Left ventricle myocardium superior (tissue), 1 donor: ENCODE measurements at places on chromosomes 3 and 15.

DNA sequence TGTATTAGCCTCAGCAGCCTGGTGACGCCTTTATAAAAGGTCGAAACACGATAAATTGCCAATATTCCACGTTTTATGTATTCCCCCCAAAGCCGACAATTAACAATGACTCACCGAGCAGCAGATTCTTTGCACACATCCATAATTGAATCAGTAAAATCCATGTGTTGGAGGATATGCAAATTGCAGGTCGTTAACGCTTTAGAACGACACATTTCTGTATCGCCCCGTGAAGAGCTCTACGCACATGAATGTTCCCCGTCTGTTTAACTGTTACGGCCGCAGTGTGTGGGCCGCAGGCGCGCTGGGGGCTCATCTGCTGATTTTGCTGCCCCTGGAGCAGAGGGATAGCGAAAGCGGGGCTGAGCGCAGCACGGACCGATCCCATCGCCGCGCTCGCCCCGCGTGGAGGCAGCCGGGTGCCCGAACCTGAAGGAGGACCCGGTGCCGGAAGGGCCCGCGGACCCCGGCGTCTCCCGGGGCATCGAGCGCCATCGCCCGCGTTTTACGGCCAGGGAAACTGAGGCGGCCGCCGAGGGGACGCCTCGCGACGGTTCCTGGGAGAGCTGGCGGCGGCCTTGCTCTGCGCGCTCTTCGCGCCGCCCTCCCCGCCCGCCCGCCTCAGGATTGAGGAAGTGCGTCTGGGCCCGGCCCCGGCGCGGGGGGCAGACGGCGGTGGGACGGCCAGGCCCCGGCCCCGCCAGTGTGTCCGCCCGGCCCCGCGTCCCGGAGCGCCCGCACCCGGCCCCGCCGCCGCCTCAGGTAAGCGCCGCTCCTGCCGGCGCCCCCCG, at the start of gene LRRK1:
LRRK1 (plus strand) TSS at position 668 of the 791 bp plus-strand sequence. CDS start 5,276 bp downstream, outside the sequence.
- DNase-seq: peak; percentile 70

DNA sequence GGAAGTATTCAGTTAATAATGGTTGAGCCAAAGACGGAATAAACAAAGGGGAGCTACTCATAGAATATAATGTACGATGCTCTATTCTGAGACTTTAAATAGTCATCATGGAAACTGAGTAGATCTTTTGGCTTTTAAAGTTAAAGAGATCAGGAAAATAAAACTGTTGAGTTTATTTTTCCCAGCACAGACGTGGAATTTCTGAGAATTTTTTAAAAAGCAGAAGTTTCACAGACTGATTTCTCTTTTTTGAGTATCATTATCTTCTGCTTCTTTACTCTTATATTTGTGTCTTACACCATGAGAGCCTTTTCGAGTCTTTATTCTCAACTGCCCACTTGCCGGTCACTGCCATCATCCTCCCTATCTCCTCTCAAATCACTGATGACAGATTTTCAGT, 13.2 kb downstream of the P2RY14 start:
- DNase-seq: no peak

DNA sequence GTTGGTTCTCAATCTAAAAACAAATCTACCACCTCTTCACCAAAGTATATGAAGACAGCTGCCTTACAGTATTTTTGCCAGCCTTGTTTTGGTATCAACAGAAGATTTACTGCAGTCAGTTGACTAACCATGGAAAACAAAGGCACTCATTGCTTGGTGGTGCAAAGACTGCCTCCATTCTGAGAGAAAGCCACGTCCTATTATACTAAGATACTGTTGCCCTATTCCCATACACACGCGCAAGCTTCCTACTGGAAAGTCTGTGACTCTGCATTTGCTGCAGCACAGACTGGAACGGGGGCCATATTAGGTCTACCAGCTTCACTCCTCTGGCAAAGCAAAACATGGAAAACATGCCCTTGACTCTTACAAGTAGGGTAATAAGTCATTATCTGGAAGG, 18.0 kb downstream of the MTMR10 start:
- DNase-seq: no peak

DNA sequence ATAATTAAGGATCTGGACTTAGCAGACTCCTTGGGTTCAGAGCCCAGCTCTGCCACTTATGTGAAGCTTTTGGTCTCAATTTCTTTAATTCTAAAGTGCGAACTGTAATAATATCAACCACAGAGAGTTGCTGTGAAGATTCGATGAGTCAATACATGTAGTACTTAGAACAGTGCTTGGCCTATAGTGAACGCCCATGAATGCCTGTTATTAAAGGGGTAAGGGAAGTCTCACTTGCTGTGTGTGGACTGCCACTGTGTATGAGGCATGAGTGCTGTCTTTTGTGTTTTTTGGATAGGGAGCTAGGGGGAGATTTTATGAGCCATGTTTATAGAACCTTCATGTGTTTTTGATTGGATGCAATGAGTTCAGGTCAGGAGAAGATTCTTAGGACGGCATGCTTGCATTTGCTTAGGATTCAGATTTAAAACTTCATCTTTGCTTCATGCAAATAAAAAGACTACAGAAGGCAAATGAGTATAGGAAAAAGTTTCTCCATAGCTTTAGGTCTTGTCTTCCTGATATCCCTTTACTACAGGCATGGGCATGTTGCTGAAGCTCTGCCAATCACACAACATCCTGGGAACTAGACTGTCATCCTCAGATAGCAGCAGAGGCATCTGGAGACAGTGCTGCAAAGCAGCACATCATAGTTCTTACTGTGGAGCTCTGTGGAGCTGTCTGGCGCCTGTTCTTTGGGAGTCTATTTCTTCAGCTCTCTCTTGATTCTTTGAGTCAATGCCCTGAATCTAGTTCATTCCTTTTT, 50.0 kb downstream of the PLS1 start:
- no peak for DNase-seq

- DNase-seq: no peak
Measured at GRCh38 chr3:186789554-186790260, 6.3 kb downstream of the EIF4A2 start.

DNA sequence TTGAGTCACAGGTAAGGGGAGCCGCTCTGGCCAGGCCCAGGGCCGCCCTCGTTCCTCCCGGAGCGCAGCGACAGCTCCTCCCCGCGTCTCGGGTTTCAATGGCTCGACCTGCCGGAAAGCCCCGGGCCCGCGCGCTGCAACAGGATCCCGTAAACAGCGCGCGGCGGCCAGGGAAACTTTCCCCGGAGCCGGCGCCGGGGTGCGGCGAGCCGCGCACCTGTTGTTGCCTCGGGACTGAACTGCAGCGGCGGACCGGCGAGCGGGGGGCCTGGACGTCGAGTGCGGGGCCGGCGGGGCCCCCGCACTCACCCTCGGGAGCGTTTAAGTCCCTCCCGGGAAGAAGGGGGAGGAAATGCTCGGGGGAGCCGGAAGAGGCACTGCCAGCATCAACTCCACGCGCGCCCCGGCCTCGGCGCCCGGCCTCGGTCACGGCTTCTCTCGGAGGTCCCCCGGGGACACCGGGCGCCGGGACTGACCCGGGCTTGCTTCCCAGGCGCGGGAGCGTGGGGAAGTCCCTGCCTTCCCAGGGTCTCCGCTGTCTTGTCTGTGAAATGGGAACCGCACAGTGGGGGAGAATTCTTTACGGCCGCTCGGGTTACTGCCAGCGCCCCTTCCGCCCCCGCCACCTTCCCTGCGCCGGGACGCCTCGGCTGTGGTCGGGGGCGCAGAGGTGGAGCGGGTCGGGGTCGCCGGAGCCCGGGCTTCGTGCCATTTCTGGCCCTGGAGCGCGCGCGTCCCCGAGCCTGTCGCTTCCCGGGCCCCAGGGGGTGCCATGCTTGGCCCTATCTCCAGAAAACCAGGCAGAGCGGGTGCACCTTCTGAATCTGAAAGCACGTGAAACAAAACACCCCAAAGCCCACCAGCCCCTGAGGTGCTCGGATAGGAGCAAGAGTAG, 7.5 kb upstream of the PGPEP1L start:
- DNase-seq: peak; percentile 65

DNA sequence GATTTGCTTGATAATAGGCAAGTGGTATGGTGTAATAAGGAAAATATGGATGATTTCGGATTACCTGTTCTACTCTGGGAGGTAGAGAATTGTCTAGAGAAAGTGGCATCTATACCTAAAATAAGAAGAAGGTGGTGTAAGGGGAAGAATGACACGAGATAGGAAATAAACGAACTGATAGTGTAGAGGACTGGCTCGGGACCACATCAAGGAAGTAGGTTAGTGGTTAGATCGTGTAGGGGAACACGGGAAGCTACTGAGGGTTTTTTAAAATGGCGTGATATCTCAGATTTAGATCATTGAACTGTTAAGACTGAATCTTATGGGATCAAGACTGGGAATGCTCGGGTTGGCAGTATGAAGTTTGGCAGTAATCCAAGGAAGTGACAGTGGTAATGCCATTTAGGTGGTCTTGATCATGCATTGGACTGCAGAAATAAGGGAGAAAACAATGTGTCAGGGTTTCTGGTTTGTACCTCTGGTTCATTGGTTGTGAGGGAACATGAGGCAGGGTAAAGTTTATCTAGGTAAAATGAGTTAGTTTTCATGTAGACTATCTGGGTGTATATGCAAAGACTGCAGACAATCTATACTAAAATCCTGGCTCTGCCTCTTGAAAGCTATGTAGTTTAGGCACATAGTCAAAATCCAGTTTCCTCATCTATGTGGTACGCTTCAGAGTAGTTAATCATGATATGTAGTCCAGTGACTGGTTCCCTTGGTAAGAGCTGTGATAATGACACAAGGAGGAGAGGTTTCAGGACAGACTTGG, 7.4 kb downstream of the RPL14 start:
- no peak for DNase-seq

DNA sequence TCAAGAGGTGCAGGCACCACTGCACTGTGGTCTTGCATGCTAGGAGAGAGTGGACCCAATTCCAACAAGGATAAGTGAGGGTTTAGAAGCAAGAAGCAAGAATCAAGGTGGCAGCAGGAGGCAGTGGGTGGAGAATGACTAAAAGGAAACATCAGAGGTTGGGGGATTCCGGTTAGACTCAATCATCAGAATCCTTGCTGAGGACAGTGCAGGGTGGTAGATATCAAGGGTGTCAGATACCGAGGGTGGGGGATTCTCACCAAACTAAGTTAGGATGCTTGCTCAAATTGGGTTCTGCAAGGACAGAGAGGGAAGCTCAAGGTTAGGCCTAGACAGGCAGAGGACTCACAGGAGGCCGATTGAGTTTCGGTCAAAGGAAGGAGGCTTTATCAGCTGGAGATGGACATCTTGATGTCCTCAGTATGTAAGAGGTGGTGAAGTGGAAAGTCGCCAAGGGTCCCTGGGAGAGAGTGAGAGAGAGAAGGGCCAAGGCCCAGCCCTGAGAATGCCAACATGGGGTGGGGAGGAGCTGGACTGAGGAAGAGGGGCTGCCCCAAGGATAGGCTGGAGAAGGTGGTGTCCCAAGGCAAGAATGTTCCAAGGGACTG, 102.2 kb downstream of the ARNT2 start:
- no peak for DNase-seq

DNA sequence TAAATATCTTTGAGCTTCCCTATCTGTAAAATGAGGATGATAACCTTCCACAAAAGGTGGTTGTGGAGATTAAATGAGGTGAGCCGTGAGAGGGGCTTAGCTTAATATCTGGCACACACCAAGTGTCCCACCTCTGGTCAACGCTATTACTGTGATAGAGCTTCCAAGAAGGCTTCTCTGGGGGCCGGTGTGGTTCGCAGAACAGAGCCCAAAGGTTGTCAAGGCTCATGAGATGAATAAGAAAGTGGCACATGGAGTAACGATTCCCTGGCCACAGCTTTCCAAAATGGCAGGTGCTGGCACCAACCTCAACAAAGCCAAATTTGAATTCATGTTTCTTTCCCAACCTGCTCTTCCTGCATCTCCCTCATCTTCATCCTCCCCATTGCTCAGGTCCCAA, 10.4 kb downstream of the KY start:
- no peak for DNase-seq

DNA sequence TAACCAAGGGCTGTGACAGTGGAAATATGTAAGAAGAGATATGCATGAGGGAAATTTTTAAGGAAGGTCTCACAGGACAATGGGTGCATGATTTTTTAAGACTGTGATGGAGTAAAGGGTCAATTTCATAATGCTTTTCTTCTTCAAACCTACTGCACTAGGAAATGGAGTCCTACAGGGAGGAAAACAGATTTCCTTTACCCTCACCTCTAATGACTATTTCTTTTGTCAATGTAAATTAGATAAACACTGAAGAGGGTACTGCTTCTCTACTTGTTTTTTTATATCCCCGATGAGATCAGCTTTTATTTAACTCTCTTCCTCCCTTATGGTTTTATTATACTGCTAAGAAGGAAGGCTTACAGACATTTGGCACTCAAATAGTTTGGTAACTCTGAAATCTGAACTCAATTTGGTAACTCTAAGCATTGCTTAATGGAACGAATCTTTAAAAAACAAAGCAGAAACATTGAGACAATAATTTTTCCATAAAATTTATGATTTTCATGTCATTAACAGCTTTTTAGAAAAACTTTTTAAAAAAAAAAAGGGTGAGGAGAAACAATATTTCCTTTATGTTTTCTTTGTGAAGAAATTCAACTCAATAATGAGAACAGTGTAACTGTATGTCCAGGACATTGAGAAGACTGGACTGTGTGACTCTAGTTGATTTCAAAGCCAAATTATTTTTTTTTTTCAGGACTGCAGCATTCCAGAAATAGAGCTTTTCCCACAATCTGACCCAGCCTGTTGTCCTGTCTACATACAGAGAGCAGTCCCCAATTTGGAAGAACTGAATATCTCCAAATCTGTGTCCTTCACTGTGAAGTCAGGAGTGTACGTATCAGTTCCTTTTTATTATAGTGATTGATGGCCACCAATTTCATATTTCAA, 64.4 kb downstream of the CRYBG3 start:
- no peak for DNase-seq

- no peak for DNase-seq
Measured at GRCh38 chr3:194577986-194578905, 55.0 kb downstream of the TMEM44 start.
